ENCODE measurements at places on chromosomes 12 and 14.

DNA sequence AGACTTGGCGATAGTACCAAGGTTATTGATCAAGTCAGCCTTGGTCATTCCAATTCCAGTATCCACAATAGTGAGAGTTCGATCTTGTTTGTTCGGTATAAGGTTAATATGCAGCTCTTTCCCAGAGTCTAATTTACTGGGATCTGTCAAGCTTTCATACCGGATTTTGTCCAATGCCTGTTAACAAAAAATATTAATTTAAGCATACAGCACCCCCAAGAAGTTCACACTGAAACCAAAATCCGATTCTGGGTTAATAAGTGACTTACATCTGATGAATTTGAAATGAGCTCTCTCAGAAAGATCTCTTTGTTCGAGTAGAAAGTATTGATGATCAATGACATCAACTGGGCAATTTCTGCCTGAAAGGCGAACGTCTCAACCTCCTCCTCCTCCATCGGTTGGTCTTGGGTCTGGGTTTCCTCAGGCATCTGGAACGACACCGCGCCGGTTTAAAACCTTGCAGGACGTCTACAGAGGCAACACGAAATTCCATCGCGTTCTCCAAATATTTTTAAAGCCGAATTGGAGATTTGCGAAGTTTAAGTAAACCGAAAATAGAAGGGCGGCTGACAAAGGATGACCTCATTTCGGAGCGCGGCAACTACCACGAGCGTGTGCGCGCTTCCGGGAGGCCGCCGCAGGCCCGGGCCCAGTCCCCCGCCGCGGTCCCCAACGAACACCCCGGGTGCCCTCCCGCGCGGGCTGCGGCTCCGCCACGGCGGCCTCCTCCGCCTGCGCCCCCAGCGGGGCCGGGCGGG, 716 bp downstream of the HSP90AA1 start:
- peak; percentile 22 for DNase-seq

GRCh38 chr12:130973906-130974305, 20.2 kb downstream of the ADGRD1 start:
- no peak for DNase-seq

- no peak for DNase-seq
Observed at GRCh38 chr14:86050072-86050683, 520.2 kb downstream of the FLRT2 start.

DNA sequence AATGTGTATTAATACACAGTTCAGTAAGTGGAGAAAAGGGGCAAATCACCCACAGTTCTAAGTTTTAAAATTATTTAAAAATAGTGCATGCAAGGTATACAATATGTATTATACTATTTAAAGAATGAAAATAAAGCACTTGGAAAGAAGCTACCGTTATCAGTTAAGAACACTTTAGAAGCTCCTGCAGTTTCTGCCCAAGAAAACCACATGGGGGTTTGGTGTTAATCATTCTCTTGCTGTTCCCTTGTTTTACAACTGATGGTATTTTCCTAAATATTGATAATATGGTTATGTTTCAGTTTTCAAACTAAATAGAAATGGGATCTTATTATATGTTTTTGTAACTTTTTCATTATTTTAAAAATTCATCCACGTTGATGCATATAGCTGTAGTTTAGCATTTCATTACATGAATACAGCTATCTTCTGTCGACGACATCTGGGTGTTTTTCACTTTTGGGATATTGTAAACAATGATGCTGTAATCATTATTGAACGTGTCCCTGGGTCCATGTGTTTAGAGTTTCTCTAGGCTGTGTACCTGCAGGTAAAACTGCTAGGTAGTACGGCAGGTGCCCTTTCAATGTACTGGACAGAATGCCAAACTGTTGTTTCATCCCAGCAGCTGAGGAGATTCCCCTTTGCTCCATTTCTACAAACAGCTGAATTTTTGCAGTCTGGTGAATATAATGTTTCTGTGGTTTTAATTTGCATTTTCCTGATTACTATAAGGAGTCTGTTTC, 64.1 kb downstream of the APPL2 start:
- no peak for DNase-seq

DNA sequence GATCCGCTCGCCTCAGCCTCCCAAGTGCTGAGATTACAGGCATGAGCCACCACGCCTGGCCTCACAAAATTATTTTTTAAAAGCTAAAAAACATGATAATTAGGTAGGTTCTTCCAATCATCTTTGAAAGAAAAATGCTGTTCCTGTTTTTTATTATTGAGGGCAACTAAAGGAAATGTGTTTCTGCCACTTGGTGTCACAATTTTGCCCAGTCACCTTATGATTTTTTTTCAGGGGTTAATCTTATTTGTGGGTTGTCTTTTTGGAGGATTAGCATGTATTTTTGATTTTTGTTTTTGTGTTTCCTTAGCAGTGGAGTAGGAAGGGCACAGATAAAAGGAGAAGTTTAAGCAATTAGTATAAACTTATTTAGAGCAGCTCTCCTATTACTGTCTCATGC, 79.8 kb downstream of the PRORP start:
- DNase-seq = no peak

DNA sequence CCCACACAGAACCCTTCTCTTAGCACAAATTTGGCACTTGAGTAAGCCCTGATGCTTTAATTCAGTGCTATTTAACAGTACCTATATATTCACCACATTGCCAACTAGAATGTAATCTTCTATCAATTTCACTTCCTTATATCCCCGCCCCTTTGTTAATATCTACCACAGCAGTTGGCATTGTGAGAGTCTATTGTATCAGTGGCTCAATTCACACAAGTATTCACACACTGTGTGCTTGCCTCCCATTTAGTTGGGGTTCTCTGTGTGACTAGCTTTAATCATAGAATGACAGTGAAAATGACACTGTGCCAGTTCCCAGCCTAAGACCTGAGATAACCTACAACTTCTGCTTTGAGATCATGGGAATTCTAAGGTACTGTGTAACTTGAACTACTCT, 103.1 kb downstream of the SEC23A start:
- DNase-seq = no peak

- no peak for DNase-seq
Observed at GRCh38 chr14:90995785-90996184, 64.7 kb downstream of the RPS6KA5 start.

- DNase-seq = no peak
Observed at GRCh38 chr12:17609153-17609552, 480.8 kb downstream of the RERGL start.

DNA sequence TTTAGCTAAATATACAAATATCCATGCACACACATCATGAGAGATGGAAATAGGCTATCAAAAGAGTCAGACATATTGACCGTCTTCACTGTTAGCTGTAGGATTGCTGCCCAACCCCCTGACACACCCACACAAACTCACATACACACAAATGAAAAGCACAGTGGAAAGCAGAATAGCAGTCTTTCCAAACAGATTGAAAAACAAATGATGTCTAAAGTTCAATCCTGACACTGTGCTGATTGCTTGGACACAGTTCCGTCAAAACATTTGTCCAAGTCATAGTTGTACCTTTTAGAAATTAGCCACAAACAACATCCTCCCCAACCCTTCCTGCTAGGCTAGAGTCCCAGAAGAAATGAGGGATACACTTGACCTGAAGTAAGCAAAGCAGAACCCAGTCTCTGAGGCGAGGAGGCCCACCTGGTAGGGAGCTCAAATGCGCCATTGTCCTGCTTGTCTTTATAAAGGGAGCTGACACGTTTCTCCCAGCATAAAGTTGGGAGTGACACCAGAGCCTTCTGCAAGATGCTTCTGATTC, at the start of gene PRH2:
PRH2 (plus strand) TSS at position 491 of the 541 bp plus-strand sequence; CDS start at position 529, 38 bp downstream.
- DNase-seq = no peak

GRCh38 chr12:663293-663871, at the start of gene NINJ2:
Gene NINJ2, minus strand, starts transcription at chr12:663445. Its CDS starts 85 bp downstream, at chr12:663360.
- no peak for DNase-seq

- DNase-seq = no peak
Observed at GRCh38 chr12:113465808-113466453, 5.7 kb downstream of the LHX5 start.

DNA sequence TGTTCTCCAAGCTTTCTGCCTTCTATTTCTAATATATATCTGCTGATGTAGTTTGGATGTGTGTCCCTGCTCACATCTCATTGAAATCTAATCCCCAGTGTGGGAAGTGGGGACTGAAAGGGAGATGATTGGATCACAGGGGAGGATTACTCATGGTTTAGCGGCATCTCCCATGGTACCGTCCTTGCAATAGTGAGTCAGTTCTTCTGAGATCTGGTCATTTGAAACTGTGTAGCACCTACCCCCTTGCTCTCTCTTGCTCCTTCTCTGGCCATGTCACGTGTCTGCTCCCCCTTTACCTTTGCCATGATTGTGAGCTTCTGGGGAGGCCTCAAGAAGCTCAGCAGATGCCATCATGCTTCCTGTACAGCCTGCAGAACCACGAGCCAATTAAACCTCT, 26.2 kb upstream of the ALX1 start:
- peak; percentile 24 for DNase-seq

DNA sequence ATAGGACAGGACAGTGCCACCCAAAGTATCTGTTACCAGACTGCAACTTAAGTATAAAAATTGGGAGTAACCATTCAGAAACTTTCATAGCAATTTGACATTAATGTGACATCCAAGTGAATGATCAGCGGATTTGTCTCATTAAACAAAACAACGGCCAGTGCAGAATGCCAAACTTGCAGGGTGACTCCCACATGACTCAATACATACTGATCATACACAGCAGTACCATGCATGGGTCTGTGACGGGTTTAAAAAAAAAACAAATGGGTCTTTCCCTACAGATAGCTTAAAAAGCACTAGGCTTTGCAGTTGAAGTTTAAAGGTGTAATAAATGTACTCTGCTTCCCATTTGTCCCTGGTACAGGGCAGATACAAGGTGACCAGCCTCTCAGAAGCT, 116.6 kb downstream of the SLC35F4 start:
- DNase-seq = peak; percentile 48

GRCh38 chr12:89228491-89228890, 123.8 kb downstream of the DUSP6 start:
- DNase-seq = no peak

- no peak for DNase-seq
Observed at GRCh38 chr14:97290065-97290464, 492.9 kb downstream of the VRK1 start.

GRCh38 chr12:131616738-131617137, 94.2 kb upstream of the SFSWAP start:
- no peak for DNase-seq

GRCh38 chr12:105264771-105265170, 28.8 kb upstream of the APPL2 start:
- DNase-seq = no peak

- peak; percentile 50 for DNase-seq
Observed at GRCh38 chr12:94706250-94706661, 55.9 kb upstream of the TMCC3 start.

DNA sequence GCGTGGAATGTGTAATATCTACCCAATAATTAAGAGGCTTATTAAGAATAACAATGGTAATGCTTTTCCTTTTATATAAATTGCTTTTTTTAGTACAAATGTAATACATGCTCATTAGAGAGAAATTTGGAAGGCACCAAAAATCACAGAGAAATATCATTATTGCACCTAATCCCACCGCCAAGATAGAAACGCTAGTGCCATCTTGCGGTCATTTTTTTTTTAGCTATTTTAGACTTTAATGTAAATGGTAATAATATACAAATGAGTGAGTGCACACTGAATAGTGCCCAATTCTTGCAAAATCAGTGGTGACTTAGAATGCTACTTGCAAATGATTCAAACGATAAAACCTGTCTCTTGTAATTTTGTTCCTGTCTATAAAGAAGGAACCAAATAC, 576.8 kb upstream of the TMEM132C start:
- no peak for DNase-seq

GRCh38 chr12:59077575-59078426, 157.5 kb upstream of the LRIG3 start:
- DNase-seq = no peak

- DNase-seq = no peak
Observed at GRCh38 chr12:14362352-14362751, 3.1 kb upstream of the ATF7IP start.

- no peak for DNase-seq
Observed at GRCh38 chr12:25296381-25296780, 45.7 kb upstream of the KRAS start.

- DNase-seq = no peak
Observed at GRCh38 chr14:42944284-42944683, 1337.6 kb downstream of the LRFN5 start.

DNA sequence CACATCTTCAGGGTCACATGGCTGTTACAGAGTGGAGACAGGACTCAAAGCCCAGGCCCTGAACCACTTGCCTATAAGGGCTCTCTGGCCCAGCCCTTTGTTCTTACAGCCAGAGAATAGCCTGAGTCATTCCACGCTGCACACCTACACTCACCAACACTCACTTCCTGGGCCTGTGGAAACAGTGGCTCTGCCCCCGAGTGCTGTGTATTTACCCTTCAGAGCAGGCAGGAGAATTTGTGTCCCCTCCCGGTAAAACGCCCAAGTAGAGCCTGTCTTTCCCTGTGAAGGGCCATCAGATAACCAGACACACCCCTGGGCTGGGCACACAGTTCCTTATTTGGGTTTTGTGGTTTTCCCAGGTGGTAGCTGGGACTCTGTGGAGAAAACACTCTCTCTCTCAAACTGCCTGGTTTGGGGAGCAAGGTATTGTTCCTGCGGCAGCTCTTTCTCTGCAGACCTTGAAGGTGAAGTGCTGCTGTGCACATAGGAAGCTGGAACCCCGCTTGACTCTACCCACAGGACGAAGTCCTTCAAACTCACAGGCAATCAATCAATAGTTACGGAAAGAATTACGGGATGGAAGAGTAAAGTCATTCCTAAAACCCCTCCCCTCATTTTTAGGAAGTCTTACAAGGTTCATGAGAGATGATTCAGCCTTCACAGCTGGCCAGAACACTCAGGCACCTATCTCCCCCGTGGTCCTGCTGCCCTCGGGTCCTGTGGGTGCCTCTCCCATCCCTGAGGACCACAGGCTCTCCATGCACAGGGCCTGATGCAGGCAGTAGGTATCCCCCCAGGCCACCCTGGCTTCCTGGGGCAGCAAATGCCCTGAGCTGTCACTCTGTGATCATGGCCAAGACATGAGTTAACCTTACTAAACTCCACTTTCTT, 20.3 kb downstream of the FIGNL2 start:
- no peak for DNase-seq

GRCh38 chr12:113200021-113200797, 14.7 kb downstream of the RITA1 start:
- DNase-seq = no peak

- no peak for DNase-seq
Observed at GRCh38 chr12:131362291-131363211, 348.3 kb upstream of the SFSWAP start.

DNA sequence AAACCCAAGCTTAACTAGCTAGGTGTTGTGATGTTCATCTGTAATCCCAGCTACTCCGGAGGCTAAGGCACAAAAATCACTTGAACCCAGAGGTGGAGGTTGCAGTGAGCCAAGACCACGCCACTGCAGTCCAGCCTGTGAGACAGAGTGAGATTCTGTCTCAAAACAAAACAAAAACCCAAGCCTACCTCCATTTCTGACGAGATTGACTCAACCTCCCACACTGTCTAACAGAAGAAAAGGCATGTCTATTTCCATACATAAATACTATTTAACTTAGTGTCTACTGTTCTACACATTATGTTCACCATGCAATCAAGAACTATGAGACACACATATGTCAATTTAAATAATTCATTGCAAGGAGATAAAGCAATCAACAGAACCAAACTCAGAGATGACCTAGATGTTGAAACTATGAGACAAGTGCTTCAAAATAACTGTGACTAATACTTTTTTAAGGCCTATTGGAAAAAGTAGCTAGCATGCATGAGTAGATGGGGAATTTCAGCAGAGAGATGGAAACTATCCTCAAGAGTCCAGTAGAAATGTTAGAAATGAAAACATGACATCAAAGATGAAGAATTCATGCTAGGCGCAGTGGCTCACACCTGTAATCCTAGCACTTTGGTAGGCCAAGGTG, 75.9 kb upstream of the DHRS4 start:
- DNase-seq = no peak

All from brain microvascular endothelial cell (primary cell).